ENCODE measurements at places on chromosomes 6 and 20.

DNA sequence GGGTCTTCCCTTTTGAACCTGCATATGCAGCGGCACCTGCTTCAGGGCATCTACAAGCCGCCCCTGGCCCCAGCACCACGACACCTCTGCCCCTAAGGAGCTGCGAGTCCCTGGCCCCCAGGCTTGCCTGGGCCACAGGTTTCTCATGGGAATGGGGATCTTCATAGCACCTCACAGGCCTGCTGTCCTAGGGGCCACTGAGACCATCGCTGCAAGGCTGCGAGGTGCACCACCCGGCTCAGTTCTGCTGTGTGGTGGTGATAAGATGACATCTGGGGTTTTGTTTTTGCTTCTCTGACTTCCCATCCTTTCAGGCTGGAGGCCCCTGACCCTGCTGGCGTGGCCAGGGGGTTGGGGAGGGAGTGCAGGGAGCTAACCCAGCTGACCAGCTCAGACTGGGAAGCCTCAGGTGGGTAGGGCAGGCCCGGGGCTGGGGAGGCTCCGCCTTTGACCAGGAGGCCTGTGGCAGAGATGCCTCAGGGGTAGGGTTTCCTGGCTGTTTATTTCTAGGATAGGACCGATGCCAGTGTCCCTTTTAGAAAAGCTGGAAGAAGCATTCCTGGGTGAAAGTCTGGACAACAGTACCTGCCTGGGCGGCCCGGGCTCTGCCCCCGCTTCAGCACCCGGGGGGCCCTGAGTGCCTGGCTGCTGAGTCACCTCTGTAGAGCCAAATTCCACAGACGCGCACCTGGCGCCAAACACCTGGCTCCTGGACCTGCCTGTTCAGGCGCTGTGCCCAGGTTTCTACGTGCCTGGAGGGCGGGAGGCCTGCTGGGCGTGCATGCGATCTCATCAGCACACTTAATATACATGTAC is 264.7 kb downstream of the DLL1 start:
- DNase-seq = no peak

DNA sequence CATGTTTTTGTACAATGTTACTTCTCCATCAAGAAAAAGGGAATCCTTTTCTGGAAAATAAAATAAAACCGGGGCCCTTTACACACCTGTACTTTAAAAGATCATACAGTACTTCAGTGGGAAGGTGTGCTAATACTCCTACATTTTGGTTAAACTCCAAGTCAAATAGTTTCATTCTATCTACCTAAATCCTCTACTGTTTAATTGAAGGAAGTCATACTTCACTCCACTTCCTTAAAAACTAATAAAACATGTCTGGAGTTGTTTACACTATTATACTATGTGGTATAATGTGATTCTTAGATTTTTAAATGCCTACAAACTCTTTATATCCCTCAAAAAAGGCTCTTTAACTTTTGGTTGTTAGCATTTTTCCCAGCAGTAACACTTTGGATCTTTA is 18.6 kb upstream of the HBS1L start:
- DNase-seq = no peak

GRCh38 chr6:115592025-115592424 is 468.7 kb downstream of the FRK start:
- DNase-seq = no peak

- DNase-seq = no peak
Observed at GRCh38 chr6:90846824-90847223, 260.0 kb upstream of the MAP3K7 start.

DNA sequence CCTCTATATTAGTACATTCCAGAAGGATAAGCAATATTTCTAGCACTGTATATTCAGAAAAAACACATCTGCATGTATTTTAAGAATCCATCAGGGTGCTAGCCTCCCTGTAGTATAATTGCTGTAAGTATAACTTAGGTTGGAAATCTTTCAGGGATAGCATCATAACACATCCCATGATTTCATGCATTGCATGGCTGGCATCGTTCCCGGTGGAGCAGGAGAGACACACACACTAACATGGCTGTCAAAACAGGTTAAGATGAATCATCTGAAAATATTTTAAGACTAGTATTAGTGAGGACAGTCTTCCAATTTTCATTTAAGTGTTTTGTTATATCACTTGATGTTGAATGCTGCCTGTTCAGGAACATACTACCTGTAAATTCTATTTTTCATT is 32.1 kb upstream of the CENPW start:
- no peak for DNase-seq

- DNase-seq = no peak
Observed at GRCh38 chr6:34667481-34668238, 28.9 kb downstream of the ILRUN start.

GRCh38 chr20:35307666-35308653 is 15.7 kb upstream of the FAM83C start:
- DNase-seq = no peak

GRCh38 chr6:137894779-137895385 is 27.8 kb downstream of the TNFAIP3 start:
- peak; percentile 57 for DNase-seq

DNA sequence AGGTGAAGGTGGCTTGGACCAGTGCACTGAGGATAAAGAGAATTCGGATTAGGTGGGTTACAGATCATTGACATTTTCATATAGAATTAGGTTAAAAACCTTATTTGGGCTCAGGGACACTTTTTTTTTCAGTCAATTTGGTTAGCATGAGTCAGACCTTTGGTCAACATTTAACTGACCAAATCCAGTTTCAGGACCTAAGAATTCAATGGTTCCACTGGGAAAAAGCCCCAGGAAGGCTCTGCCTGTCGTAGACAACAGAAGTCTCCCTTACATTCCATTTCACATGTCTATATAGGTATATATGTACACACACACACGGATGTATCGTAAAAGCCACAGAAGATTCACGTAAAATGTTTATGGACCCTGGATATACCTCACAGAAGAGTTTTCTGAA is 184.2 kb upstream of the RREB1 start:
- DNase-seq = no peak

GRCh38 chr6:111185954-111186353 is 98.7 kb downstream of the SLC16A10 start:
- DNase-seq = no peak

GRCh38 chr20:25277941-25278521 is 30.1 kb downstream of the PYGB start:
- no peak for DNase-seq

DNA sequence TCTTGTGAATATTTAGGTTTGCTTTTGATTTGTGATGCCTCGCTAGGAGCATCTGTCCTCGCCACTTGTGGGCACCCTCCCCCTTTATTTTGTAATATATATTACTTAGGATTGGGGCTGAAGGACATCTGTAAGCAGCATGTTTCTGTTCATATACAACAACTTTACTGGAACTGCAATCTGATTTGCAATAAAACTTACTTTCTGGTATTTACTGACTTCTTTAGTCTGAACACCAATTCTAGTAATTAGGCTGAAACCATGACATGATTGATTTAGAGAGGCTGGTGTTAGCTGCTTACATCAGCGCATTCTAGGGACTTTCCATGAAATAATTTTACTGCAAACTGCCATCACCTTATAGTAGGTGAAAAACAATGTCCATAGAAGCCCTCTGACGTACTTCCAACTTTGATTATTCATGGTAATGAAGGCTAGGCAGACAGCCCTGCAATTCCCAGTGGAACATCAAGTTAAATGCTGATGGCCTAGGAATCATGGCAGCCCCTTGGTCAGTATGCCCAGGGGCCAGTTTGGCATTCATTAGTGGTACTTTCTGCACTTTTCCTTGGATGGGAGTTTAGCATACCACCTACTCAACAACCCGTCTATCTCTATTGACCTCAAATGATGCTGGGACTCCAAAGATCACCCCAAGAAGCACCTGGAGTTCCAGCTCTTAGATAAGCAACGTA is 132.9 kb upstream of the MCHR2 start:
- no peak for DNase-seq

- no peak for DNase-seq
Observed at GRCh38 chr6:56288347-56288746, 41.0 kb upstream of the COL21A1 start.

GRCh38 chr6:65110031-65110430 is 597.0 kb downstream of the EYS start:
- DNase-seq = no peak
